ENCODE measurements at places on chromosomes 4 and X.

DNA sequence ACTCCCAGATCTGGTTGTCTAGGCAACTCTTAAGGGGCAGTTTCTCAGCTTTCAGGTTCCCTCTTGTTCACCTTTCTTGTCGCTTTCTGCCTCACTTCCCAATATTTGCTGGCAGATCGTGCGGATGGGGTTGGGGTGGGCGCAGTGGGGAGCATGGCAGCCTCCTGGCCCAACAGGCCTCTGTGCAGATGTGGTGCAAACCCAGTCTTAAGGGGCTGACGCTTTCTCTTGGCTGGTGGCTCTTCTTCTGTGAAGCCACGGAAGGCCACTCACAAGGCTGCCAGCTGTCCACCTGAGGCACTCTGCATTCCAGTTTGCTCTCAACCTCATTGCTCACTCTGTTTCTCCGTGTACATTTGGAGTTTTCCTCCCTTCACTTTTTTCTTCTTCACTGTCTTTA, 61.7 kb downstream of the NBDY start:
- no peak for DNase-seq

- DNase-seq: no peak
Measured at GRCh38 chrX:13697455-13697854, 8.5 kb downstream of the RAB9A start.

- DNase-seq: no peak
Measured at GRCh38 chr4:186449954-186450353, 105.4 kb downstream of the MTNR1A start.

DNA sequence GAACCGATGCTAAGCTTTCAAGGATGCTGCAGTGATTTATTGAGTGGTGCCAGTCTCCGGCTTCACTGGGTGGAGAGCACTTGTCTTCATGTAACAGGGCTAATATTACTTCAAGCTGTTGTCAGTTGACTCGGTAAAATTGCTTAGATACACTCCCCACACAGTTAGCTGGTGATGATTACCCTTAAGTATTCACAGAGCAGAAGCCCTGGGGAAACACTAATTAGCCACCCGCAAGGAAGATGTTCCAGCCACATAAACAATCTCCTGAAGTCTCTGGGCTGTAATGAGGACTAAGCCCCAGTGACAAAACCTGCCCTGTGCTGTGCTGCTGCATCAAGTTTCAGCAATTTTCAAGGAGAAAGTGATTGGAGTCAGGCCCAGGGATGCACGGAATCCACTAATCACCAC, 37.3 kb upstream of the GK2 start:
- DNase-seq: no peak

DNA sequence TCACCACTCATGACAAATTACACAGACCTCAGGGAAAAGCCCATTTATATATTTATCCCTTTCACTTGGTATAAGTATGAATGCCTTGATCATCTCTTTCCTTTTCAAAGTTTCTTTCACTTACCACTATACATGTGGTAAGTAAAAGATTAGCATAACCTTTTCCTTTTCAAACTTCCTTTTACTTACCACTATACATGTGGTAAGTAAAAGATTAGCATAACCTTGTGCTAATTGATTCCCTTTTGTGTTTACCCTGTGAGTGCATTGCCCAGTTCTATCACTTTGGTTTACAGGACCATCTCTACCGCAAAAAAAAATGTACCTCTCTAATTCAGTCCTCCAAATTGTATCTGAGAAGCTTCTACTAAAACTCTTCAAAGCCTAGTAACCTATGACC, 32.7 kb upstream of the TCEANC start:
- no peak for DNase-seq

DNA sequence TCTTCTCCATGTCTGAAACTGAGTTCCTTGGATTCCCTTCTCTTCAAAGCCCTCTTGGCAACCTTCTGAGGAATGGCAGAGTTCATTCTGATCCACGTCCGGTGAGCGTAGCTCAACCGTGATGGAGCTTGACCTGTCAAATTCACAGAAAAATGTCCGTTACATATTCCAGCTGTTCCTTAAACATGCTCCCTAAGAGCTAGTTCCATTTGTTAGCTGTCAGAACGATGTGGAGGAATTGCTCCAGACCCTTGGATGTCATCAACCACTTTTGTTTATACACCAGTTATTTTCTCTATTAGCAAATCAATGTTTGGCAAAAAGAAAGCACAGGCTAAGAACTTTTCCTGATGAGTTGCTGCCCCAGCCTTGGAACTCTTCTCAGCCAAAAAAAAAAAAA, 50.1 kb downstream of the NHS start:
- DNase-seq: no peak

DNA sequence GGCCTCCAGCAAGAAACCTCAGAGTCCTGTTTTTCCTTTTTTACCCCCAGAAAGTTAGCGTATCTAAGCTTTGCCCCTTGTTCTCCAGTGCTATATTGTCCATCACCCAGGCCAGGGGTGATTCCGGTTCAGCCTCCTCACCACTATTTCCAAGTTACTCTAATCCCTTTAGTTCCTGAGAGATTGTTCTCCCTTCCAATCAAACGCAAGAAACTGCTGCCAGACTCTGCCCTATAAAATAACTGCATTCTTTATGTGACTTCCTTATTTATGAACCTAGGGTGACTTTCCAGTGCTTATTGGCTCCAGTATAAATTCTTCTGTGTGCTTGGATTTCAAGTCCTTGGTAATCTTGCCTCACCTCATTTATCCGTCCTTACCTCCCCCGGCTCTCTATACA, 65.7 kb downstream of the CLCN5 start:
- no peak for DNase-seq

DNA sequence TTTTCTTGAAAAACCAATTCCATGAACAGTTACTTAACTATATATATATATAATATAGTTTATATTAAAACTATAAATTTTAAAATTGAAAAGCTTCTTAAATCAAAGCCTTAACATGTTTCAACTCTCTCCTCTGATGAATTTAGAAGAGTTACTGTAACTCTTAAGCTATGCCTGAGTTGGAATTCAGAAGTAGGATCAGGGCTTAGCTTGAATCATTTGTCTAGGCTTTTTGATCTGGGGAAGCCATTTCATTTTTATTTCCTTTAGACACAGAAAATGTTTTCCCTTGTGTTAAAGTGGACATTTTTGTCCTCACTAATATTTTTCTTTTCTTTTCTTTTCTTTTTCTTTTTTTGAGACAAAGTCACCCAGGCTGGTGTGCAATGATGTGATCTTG, 40.4 kb upstream of the PDLIM5 start:
- no peak for DNase-seq

DNA sequence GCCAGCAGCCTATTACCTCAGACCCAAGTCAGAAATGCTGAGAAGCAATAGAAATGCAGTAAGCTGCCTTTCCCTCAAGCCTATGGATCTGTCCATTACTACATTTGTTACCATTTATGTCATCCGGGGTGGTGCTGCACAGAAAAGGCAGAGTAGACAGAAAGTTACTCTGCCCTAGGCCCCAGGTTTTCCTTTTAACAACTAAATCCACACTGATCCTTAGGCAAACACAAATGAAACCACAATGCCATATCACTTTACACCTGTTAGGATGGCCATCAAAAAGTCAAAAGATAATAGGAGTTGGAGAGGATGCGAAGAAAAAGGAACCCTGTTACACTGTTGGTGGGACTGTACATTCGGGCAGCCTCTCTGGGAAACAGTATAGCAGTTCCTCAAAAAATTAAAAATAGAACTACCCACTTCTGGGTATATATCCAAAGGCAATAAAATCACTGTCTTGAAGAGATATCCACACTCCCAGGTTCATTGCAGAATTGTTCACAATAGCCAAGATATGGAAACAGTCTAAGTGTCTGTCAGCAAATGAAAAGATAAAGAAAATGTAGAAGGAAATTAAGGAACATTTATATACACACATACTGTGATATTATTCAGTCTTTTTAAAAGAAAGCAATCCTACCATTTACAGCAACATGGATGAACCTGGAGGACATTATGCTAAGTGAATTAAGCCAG, 186.3 kb downstream of the NWD2 start:
- DNase-seq: no peak

- no peak for DNase-seq
Measured at GRCh38 chr4:130825284-130825683, 1729.3 kb downstream of the C4orf33 start.

- DNase-seq: no peak
Measured at GRCh38 chr4:186771624-186772023, 48.0 kb upstream of the FAT1 start.

DNA sequence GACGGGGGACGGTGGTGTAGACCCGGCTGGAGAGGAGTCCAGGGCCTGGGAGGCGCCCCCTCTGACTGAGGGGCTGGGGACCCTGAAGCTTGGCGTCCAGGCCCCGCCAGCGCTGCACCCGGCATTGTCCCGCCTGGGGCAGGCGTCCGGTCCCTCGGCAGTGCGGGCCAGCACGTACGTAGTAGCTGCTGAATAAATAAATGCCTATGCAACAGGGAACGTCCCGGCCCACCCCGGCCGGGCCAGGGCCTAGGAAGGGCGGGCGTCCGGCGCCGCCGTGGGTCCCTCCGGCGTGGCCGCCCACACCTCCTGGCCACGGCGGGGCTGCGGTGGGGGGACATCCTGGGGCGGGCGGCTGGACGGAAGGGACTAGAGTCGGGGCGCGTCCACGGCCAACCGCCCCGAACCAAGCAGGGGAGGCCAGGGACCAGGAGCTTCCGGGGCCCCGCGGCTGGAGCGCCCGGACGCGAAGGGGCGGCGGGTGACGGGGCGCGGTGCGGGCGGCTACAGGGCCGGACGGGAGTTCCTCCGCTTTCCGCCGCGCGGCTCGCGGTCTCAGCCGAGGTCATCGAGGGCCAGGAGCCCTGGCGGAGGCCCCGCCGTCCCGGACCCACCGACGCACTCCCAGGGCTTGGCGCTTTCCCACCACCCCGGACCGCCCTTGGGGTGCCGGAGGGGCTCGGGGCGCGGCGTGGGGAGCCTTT, 886 bp upstream of the WWC2 start:
- peak; percentile 53 for DNase-seq

DNA sequence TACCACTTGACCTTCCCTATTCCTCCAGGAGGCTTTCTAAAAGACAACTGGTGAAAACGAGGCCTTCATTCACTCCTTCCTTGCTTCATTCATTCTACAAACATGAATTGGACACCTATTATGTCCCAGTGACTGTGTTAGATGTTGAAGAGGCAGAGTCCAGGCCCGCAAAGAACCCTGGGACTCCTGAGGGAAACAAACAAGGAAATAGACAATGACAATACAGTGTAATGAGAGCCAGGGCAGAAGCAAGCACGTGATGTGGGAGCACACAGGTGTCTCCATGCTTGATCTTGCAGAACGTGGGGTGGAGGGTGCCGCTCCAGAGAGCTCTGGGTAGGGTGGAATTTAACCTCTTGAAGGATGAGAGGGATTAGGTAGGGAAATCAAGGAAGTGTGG, 137.6 kb upstream of the KLF3 start:
- DNase-seq: no peak

- no peak for DNase-seq
Measured at GRCh38 chr4:6498511-6499237, 26.3 kb upstream of the PPP2R2C start.

GRCh38 chr4:170374770-170375169, 285.0 kb upstream of the AADAT start:
- no peak for DNase-seq

DNA sequence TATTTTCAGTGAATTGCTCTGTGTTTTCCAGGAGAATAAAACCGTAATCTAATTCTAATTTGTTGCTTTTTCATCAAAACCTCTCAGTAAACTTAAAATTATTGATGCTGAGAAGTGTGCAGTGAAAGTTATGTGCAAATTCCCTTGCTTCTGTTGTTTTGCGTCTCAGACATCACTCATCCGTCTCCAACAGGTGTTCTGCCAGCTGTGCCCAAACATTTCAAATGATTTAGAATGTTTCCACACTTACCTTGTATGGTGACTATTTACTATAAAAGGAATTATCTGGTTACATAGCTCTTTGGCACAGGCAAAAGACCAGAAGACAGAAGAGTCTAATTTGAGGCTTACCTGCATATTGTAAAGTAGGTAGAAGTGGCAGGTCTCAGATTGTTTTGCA, 184.0 kb downstream of the BMPR1B start:
- no peak for DNase-seq

DNA sequence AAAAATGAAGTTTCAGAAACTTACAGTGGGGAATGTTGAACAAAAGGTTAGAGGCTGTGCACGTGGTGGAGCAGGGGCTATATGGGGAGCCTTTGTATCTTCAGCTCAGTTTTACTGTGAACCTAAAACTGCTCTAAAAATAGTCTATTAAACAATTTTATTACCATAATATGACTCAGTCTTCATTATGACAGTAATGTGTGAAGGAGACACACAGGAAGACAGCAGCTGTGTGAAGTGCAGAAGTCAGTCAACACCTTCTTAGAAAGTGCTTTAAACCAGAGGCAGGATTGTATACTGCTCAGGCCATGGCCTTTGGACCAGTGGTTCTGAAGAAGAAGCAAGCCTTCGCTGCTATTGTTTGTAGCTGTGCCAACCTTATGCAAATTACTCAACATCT, 89.7 kb downstream of the ARHGAP10 start:
- no peak for DNase-seq

DNA sequence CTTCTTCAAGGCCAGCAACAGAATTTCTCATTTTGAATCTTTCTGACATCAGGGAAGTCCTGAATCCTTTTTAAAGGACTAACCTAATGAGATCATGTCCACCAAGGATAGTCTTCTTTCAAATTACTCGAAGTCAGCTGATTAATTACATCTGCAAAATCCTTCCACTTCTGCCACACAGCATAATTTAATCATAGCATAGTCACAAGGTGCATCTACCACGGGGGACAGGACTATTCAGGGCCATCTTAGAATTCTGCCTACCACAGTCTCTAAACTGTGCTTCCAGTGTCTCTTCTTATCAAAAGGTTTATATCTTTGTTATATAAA, 53.7 kb downstream of the ATP10D start:
- no peak for DNase-seq

GRCh38 chrX:87489071-87489470, 28.5 kb upstream of the KLHL4 start:
- DNase-seq: no peak

DNA sequence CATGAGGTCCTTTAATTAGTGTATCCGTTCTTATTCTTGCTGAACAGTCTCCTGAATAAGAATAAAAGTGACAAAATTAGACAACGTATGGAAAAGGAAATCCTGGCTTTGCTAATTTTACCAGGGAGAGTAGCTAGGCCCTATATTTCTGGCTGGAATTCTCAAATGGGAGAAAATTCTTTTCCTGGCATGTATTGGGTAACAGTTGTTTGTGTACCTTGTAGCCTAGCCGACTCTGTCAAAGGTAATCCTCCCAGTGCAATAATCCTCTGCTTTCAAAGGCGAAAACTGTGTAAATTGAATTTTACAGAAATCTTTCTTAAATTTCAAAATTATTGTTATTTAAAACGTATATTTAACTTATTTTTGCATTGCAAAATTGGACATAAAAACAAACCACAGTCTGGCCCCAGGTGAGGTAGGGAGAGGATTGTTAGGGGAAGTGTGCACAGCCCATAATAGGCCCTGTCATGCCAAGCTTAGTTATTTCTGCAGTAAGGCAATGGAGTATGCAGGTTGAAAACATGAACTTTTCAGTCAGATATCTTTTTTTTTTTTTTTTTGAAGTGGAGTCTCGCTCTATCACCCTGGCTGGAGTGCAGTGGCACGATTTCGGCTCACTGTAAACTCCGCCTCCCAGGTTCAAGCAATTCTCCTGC, 18.9 kb upstream of the TENM3 start:
- no peak for DNase-seq
